ENCODE measurements at places on chromosomes 12 and 14. TPM values are rescaled to one million over a fixed set of nuclear protein-coding genes. Genes with fewer than 3 reads are reported as not detected.

- no peak for DNase-seq
Observed at GRCh38 chr14:88106377-88106776, 101.4 kb downstream of the GPR65 start.

DNA sequence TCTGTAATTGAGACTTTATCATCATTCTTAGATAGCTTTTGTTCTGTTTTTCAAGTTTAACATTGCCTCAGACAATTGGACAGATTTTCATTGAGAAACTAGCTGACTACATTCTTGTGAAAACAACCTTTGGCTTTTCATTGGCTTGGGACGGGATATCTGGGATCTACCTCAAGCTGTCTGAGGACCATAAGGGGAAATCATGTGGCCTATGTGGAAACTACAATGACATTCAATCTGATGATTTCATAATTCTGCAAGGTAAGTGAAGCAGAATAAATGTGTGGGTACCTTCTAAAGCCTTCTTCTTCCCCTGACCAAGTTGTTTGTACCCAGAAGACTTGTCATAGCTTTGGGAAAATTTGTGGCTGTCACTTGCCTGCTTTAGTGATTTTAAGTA is 133.5 kb downstream of the OTOGL start:
- no peak for DNase-seq

- no peak for DNase-seq
Observed at GRCh38 chr12:93174473-93174872, 203.3 kb upstream of the NUDT4 start.

Gene KRT85
- total RNA-seq: not detected
